CD4-positive, CD25-positive, alpha-beta regulatory T cell (primary cell): ENCODE measurements at places on chromosomes 2 and 18.

- DNase-seq = no peak
Observed at GRCh38 chr2:214550786-214551185, 139.9 kb downstream of the VWC2L start.

GRCh38 chr2:109062145-109062858 lies 66.7 kb upstream of the SH3RF3 start:
- DNase-seq = no peak

GRCh38 chr2:188695953-188696352 lies 278.2 kb upstream of the COL3A1 start:
- DNase-seq = no peak

GRCh38 chr2:121955426-121955825 lies 200.0 kb downstream of the TSN start:
- no peak for DNase-seq

DNA sequence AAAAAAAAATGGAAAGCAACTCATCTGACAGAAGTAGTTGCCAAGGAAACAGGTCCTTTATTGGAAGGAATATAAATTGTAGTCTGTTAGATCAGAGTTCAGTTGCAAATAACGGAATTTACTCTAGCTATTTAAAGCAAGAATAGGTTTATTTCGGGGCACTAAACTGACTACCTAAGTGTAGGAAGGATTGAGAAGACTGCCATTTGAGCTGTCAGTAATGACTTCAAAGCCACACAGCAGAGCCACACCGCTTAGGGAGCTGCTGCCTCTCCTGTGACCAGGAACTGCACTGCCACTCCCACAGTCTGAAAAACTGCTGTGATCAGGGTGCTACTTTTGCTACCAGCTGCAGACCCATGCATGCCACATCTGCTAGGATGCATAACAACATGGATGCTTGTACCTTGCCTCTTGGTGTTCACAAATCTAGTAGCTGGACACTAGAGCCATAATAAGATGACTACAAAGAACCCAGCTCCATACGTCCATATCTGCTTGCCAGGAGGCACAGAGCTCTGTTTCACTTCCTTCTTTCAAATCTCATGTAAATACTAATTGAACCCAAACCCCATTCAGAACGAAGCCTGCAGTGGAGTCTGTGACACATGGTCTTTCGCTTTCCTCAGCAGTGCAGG lies 2.2 kb downstream of the DSG2 start:
- DNase-seq = no peak

- DNase-seq = no peak
Observed at GRCh38 chr18:78660311-78660710, 319.3 kb upstream of the SALL3 start.

GRCh38 chr2:170163411-170164065 lies 14.4 kb upstream of the MYO3B start:
- no peak for DNase-seq

- no peak for DNase-seq
Observed at GRCh38 chr2:218023636-218024035, 20.8 kb upstream of the TNS1 start.

DNA sequence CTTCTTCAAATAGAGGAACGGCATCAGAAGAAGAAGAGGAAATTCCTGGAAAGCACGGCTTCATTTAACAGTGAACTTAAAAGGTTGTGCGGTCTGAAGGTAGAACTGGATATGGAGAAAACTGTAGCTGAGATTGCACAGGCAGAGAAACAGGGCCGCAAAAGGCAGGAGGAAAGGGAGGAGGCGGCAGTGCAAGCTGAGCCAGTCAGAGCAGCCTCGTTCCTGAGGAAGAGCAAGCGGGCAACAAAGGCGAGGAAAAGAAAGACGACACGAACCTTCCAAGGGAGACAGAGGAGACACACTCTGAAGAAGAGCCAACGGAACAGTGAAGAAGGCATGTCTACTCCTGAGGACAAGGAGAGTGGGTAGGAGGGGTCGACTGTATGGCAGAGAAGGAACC lies 22.6 kb upstream of the GAREM2 start:
- DNase-seq = no peak

GRCh38 chr2:126899616-126900185 lies 1.0 kb downstream of the TEX51 start:
- DNase-seq = no peak

- DNase-seq = peak; percentile 53
Observed at GRCh38 chr2:68911246-68911645, 40.0 kb upstream of the BMP10 start.

DNA sequence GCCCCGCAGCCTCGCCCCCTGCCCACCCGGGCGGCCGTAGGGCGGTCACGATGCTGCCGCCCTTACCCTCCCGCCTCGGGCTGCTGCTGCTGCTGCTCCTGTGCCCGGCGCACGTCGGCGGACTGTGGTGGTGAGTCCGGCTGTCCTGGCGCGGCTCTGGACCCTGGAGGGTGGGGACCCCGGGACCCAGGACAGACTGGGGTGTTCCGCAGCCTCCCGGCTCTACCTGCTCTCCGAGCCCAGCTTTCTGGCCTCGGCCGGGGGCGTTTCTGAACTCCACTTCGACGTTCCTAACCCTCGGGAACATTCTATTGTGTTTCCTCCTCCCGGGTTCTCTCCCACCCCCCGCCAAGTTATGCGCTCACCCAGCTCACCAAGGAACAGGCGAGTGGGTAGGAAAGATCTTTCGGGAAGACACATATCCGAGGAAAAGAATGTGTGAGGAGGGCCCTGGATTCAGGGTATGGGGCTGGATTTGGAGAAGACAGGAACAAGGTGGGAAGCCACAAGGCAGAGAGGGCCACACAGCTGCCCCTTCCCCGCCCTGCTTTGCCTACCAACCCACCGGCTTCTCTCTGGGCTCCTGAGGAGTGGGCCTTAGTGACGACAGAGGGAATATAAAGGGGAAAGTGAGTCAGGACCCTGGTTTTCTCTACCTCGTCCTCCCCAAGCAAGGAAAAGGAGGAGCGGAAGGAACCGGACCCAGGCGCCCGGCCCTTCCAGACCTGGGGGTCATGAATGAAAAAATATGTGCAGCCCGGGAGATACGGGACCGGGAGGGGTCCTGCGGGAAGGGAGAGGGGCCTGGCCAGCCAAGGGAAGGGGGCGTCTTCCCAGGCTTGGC lies 605 bp downstream of the WNT6 start:
- DNase-seq = no peak

DNA sequence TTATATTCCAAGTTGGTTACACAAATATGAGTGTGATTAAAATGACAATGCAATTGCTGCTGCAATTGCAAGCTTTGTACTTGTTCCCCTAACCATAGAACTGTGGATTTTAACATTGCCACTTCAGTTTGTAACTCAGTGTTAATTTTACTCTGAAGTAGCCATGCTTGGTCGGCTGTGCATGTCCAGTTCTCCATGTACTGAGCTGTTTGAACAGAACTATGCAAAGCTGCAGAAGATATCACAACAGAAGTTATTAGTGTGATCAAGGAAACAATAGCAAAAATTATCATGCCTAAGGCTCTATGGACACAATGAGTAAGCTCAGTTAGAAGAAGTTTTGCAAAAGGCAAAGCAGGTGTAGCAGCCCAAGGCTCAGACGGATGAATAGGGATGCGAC lies 45.3 kb downstream of the CXCR4 start:
- no peak for DNase-seq

GRCh38 chr2:205337274-205337673 lies 345.0 kb upstream of the NRP2 start:
- no peak for DNase-seq

DNA sequence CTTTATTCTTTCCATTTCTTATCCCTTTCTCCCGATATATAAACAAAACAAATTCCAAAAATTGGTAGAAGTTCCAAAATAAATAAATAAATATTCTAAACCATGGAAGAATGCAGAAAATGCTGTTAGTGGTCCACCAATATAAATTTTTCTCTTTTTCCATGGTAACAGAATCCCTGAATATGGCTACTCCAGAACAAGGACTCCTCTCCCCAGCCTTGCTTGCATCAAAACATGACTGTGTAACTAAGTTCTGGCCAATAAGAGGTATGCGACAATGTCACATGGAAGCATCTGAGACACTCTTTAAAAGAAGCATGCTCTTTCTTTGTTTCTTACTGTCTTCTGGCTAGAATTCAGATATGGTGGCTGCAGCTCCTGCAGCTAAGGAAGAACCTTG lies 325.1 kb upstream of the TANK start:
- no peak for DNase-seq

DNA sequence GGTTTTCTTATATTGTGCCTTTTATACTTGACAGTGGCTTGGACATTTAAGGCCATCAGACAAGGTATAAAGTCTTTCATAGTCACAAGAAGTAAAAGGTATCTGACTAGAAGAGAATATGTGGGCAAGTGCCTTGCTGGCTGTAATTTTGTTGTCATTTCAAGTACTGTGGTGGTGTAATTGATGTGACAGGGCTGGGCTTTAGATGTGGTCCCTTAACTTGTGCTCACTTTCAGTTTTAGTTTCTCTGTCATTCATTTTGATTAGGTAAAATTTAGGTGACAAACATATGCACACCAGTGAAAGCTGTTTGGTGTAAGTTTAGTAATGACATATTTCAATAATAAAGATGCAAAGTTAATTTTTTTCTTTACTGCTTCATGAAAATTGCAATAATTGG lies 31.2 kb upstream of the TBR1 start:
- DNase-seq = peak; percentile 83

DNA sequence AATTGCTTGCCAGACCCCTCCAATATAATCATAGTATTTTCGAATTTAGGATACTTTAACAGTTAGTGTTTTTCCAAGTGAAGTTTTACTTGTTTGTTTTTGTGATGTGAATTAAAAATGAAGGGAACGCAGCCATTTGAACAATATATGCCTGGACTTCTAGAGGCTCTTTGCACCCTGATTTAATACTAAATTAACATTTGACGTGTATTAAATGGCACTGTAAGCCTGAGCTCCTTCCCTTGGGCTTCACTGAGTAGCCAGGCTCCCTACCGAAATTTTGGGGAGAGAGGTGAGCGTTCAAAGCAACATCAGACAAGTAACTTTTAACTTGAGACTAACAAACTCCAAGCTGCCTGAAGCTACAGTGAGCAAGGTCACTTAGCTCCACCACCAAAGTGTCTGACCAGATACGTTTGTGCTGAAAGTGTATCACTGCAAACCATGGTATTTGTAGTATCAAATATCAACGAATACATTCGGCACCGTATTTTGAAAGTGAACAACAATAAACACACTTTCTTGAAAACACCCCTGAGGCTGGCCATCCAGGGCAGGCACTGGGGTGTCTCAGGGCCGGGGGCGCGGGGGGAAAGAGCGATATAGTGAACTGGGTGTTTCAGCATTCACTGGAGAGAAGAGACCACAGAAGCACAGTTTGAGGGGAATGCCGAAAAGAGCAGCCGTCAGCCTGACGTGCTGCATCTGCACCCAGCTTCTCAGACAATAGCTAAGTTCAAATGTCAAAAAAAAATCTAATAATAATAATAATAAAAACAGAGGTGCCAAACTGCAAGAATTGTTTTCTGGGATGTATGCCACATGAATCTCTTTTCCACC lies 7.7 kb upstream of the POU3F3 start:
- no peak for DNase-seq

- no peak for DNase-seq
Observed at GRCh38 chr2:234289834-234290590, 206.9 kb downstream of the ARL4C start.

GRCh38 chr18:57555134-57555533 lies 31.4 kb downstream of the FECH start:
- no peak for DNase-seq

DNA sequence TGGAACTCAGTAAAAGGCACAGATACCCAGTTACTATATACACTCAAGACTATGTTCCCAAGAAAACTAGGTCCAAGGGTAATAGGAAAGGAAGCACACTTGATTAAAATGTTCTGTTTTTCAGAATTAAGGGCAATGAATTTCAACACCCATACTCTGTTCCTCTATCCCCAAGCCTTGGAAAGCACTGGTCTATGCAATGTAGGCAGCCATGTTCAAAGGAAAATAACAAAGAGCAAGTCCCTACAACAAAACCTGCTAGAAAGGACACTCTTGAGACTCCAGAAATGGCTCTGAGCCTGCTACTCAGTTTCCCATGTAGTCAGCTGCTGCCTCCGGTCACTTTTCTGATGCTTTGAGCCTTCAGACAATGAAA lies 6.8 kb downstream of the CYB5A start:
- no peak for DNase-seq

DNA sequence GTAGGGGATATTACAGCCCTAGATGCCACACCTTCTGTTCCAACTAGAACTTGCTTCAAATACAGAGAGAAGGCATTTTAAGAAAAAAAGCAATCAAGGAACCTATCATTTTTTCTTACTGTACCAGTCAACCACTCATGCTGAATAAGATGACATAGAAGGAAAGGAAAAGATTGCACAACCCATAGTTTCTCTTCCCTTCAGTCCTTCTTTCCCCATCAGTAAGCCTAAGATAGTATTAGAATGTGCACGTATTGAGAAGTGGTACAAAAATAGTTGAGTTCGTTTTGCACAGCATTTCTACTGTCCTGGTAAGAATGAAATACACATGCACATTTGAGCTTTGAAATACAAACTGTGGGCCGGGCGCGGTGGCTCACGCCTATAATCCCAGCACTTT lies 27.0 kb upstream of the HK2 start:
- no peak for DNase-seq

DNA sequence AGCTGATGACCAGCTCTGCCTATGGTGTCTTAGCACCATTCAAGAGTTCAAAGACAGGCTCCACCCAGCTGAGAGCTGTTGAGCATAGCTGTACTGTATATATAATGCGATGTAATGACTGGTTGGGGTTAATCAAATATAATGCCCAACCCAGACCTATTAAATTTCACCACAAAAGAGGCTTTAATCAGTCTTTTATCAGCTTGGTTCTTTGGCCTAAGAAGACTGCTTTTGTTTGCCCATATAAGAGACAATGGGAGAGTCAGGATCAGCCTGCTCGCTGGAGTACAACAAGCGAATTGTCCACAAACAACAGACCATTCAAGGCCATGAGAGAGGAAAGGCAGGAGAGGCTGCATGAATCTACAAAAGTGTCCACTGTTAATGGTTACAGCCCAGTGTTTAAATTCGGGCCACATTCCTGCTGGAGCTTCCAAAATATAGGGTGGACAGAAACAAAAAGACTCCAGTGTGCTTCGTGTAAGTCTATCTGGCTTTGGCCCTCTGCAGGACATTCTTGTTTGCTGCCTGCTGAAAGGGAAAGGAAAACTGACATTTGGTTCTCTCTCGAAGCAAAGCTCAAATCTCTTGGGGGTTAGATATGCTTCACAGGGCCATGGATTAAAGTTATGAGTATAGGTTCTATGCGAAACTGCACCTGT lies 299.0 kb upstream of the FBXO11 start:
- no peak for DNase-seq

DNA sequence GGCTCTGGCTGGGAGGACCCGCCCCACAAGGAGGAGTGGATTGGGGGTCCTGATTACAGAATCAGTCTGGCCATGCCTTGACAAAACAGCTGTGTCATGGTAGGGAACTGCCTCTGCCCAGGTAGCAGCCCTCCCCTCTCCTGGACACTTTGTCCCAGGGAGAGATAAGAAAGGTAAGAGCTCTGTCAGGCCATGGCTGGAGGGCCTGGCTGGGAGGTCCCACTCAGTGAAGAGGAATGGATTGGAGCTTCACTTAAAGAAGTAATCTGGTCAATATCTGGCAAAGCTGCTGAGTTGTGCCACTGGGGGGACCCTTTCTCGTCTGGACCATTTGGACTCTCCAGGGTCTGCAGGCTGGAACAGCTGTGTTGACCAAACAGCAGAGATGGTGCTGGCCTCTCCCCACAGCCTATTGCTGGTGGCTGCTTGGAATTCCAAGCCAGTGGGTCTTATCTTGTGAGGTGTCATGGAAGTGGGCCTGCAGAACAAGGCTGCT lies 75.4 kb downstream of the EPC2 start:
- no peak for DNase-seq

GRCh38 chr18:73948497-73948896 lies 199.1 kb downstream of the FBXO15 start:
- DNase-seq = no peak
